Stimulated activated CD4-positive, alpha-beta T cell treated with anti-CD3 and anti-CD28 coated beads, Interleukin-2, amount 100 ng/mL, for 48 hours (primary cell): ENCODE measurements at places on chromosomes 12 and 14.

GRCh38 chr14:100533656-100534485 is 53.3 kb downstream of the BEGAIN start:
- DNase-seq: no peak

DNA sequence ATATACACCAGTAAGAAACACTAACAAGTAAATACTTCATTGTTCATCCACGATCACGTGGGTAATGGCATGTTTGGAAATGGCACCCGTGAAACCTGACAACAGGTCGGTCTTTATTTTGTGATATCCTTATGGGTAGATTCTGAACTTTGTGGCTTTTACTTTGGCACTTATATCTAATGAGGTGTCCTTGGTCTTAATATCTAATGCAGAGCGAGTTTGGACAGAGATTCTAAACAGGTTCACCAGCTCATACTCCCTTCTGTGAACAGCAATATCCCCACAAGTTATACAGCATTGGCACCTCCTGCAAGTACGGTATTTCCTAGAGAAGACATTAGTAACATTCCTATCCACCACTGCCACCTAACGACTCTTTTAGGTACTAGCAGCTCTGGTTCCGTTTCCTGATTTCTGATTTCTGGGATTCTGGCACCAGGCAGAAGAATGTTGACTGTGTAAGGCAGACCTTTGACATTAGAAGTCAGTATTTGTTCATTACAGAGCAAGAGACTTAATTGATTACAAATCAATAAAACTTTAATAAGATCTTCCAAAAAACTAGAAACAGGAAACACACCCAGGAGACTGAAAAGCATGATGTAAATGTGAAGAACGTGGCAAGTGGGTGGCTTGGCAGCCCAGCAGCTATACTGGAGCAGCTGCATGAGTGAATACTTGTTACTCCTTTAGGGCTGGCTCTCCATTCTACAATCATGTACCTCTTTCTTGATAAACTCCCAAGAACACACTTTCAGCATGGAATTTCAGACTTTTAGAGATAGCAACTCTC is 2.5 kb downstream of the ANG start:
- DNase-seq: peak; percentile 28

- no peak for DNase-seq
Observed at GRCh38 chr12:31011336-31011735, 62.3 kb upstream of the DDX11 start.

DNA sequence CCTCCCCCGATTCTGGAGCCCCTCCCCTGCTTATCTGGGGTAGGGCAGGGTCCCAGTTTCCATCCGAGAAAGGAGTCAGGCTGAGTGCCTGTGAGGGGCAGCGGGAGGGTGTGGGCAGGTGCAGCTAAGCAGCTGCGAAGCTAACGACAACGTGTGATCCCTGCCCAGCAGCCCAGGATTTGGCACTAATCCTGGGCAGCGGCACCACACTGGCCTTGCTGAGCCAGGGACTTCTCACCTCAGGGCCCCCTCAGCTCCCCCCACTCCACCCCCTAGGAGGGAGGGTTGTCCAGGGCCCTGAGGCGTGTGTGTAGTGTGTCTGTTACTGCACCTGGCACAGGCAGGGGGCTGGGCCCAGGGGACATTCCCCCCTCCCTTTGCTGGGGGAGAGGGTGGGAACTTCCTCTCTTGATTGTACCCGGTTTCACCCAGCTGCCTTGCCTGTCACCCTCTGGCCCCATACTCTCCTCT is 1.8 kb downstream of the SMIM41 start:
- no peak for DNase-seq

- DNase-seq: no peak
Observed at GRCh38 chr12:93518725-93519124, 51.4 kb downstream of the MRPL42 start.

DNA sequence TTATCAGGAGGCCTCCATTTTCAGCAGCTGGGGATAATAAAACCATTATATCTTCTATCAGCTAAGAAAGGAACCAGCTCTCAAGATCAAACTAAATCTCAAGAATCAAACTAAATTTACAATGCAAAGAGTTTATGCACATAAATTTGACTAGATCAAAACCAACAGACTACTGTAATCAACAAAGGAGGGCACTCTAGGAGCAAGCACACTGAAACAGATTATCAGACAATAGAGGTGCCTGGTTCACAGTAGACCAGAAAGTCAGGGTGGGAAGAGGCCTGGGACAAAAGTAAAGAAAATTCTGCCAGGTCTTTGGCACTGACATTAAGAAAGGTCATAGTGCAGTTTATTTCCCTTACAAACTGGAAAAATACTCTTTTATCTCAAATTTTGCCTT is 61.0 kb downstream of the HECTD4 start:
- DNase-seq: no peak

GRCh38 chr12:50913224-50913623 is 39.1 kb upstream of the HIGD1C start:
- DNase-seq: no peak

GRCh38 chr12:104143918-104144317 is 5.9 kb upstream of the NFYB start:
- DNase-seq: no peak

DNA sequence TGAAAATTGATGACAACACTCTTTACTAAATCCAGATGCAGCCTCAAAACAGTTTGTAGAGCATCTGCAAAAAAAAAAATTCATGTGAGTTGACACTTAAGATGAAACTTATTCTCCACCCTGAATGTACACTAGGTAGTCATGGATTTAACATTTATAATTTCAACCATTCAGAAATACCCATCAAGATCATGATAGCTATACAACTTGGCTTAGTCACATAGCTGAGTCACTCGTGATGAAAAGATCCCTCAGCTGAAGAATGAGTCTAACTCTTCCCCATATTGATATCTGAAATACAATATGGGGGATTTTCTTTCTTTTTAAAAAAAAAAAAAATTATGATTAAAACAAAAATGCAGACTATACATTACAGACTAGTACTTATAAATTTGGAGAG is 104.8 kb upstream of the PLEKHG7 start:
- no peak for DNase-seq

DNA sequence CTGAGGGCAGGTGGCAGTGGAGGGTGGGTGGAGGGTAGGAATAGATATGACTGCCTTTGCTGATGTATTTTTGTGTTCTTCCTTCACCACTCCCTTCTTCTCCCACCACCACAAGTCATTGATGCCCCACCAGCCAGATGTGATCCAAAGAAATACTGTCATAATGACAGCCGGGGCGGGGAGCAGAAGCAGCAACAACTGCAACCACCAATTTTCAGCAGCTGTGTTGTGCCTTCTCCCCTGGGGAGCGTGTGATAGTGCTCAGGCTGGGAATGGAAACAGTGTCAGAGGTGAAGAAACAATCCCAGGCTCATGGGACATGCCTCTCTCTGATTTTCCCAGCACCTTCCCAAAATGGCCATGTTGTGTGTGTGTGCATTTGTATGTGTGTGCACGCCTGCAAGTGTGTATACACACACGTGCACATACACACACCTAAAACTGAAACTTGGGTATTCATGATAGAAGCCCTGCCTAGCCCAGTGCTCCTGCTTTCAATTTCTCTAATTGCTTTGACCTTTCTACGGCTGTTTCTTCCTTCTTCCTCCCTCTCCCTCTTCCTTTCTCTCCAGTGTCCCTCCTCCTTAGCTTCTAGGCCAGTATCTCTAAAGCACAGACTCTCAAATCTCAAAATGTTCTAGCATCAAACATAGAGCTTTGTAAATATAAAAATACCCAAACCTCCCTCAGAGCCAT is 299.2 kb upstream of the FKBP4 start:
- DNase-seq: no peak
